Kidney (tissue), 22 donors: ENCODE measurements at places on chromosomes 2 and 18. TPM values are rescaled to one million over a fixed set of nuclear protein-coding genes. Genes with fewer than 3 reads are reported as not detected.

DNA sequence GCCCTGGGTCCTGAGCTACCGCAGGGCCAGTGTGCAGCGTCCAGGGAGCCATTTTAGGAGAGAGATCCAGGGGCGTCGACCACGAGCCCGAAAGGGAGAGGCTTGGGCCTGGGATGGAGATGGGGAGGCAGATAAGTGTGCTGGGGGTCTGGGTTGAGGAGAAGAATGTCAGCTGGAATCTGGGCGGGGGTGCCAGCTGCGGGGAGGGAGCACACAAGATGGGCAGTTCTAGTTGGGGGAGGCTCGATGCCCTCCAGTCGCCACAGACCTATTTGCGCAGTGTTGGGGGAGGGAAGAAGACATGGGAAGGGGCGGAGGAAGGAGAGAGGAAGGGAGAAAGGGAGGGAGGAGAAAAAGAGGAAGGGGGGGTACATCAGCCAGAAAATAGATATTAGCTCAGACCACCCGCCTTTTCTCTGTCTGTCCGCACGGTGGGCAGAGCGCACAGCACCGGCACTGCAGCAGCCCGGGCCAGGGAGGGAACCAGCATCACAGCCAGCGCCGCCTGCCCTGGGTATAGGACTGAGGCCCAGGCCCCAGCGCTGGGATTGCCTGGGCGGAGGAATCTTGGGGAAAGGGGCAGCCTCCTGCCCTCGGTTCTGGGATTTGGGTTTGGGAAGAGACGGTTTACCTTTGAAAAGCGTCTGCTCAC, 1.9 kb upstream of the HOXD11 start:
- peak; percentile 95 for DNase-seq
- peaks cover 19% of the 10 kb centered on the region for H3K27me3 ChIP-seq
- H3K27ac ChIP-seq, result peak overlapping the region; percentile 83
- H3K4me3 ChIP-seq, result no peak overlapping the region
- no peaks in the 10 kb centered on the region for H3K36me3 ChIP-seq

GRCh38 chr2:210158236-210158635, 13.0 kb downstream of the KANSL1L start:
- H3K27ac ChIP-seq, result no peak overlapping the region
- no peak overlapping the region for H3K4me3 ChIP-seq
- H3K27me3 ChIP-seq, result no peaks in the 10 kb centered on the region
- H3K36me3 ChIP-seq, result peaks cover 11% of the 10 kb centered on the region
- peaks cover 15% of the 10 kb centered on the region for H3K4me1 ChIP-seq

DNA sequence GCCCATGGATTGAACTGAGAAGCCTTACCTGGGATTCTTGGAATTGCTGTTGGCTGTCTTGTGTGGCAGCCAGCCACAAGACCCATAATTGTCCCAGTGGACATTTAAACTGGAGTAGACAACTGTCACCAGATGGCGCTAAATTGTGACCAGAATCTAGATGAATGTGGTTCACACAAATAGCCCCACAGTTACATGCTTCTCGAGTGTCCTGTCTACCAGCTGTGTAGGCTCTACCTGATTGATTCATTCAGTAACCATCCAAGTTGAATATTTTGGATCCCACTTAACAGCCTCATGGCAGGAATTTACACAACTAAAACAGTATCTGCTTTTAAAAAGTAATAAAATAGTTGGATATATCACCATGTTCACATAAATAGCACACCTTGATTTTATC, 73.2 kb downstream of the MAP4K4 start:
- H3K4me1 ChIP-seq, result peaks cover 13% of the 10 kb centered on the region
- H3K27me3 ChIP-seq, result no peaks in the 10 kb centered on the region
- no peak for DNase-seq
- no peak overlapping the region for H3K27ac ChIP-seq

GRCh38 chr18:56787390-56787789, 136.2 kb downstream of the WDR7 start:
- H3K4me1 ChIP-seq, result no peaks in the 10 kb centered on the region
- no peak for DNase-seq
- H3K36me3 ChIP-seq, result no peaks in the 10 kb centered on the region
- no peak overlapping the region for H3K4me3 ChIP-seq
- H3K27ac ChIP-seq, result no peak overlapping the region

The UGT1A6 gene
- 43.7 TPM for total RNA-seq

The PTPRN gene
- not detected for total RNA-seq
